Stimulated activated CD4-positive, alpha-beta T cell treated with anti-CD3 and anti-CD28 coated beads, Interleukin-15, amount 100 ng/mL, for 1 hour (primary cell): ENCODE measurements at places on chromosomes 6 and 20.

- no peak for DNase-seq
Measured at GRCh38 chr20:39897781-39898466, 791.1 kb downstream of the MAFB start.

DNA sequence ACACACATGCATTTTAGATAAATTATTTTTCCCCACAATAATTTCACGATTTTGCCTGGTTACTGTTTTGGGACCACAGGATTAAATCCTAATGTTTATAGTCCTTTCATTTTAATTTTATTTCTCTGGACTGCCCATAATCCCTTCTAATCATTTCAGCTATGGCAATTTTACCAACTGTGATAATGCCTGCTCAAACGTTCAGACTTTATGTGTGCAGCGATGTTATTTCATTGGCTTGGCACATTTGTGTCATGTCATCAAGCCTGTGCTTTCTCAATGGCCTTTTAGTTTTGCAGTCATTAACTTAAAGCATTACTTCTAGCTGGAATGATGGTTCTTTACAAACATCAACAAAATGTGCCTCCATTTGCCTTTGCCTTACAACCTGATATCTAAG, 140.6 kb upstream of the HSF2 start:
- no peak for DNase-seq

DNA sequence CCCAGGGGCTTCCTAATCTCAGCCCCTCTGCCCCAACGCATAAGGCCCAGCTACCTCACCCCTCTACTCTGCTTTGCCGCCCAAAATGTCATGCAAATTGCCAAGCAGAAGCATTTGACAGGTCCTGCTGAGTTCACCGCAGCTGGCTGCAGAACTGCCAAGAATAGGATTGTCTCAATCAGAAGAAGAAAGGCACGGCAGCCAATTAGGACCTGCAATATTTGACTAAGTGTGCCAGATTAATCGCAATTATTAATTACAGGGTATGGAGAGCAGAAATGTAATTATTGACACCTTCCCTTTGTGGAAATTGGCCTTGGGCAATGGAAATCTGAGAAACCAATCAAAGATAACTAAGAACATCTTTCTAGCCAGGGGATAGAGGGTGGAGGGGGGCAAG, 318.6 kb downstream of the LRFN2 start:
- DNase-seq, result no peak

GRCh38 chr6:88361298-88361697, 195.2 kb upstream of the CNR1 start:
- no peak for DNase-seq

DNA sequence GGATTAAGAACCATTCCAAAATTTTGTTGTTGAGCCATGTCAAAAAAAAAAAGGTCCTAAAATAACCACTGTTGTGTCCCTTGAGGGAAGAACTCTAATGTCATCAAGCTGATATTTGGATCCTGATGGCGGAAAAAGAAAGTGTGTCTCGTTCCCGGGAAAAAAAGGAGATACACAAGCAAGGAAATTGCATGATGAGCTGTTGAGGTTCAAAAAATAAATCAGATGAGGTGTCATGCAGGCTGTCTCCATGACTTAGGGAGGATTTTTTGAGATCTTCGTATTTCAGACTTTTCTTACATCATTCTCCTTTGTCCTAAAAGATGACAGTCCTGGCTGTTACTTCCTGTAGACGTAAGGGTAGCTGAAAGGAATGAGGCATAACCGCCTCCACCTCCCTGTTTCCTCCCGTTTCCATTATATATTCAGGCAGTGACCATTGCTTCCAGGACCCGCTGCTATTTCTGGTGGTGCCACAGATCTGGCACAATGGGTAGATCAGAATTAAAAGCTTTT, 117.3 kb upstream of the TNFAIP3 start:
- no peak for DNase-seq

DNA sequence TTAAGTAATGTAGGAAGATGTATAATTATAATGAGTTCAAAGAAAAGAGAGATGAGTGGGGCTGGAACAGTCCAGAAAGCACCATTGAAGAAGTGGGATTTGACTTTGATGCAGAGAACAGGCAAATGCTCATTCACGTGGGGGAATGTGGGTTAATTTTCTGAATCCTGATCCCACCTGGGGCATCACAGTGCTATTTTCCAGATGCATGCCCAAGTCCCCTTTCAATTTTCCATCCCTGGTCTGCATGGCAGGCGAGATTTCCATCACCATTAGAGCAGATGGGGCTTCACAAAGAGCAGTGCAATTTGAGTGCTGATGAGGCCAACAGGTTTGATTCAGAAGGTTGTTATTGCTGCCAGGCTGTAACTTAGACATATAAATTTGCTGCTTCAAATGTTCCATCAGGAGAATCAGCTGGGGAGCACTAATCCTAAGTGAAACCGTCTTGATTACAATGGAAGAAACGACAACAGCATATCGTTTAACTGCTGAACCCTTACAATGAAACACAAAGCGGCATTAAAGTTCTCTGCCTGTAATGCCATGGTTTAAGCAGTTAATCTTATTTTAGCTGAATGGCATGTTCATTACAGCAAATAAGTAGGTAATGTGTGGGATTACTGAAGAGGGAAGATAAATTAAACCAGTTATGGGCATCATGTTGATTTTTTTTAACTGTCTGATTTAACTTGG, 45.2 kb downstream of the OSTM1 start:
- DNase-seq, result no peak

DNA sequence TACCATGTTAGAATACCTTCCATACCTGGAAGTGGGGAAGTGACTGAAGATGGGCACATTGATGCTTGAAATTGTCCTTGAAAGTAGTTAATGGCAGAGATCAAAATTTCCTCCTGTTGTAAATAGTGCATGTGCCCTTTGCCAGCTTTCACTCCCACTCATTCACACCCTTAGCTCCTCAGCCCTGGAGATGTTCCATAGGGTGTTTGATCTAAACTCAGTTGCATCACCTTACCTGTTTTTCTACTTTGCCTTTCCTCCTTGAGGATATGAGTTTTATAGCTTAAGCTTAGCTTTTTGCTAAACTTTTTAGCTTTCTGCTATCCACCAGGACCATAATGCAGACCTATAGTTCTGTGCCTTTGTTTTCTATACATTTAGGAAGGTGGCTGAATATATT, 69.0 kb downstream of the CEP57L1 start:
- DNase-seq, result no peak

DNA sequence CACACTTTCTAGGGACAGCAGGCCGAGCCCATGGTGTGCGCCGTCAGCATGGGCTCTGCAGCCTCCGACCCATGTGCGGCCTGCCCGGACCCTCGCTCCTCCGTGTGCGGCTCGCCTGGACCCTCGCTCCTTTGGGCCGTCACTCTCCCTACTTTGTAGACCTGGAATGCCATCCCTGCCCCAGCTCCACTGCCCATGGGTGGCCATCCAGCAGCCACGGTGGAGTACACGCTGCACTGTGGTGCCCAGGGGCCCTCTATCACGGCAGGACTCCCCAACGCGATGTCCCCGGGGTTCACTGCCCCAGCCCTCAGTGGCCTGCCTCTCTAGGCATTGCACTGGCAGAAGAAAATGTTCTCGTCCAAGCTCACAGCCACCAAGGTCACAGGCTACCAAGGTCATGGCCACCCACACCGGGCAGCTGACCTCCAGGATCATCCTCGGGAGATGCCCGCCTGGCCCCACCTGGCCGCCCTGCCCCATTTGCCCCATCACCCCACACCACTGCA, 24.1 kb upstream of the MRGBP start:
- no peak for DNase-seq

DNA sequence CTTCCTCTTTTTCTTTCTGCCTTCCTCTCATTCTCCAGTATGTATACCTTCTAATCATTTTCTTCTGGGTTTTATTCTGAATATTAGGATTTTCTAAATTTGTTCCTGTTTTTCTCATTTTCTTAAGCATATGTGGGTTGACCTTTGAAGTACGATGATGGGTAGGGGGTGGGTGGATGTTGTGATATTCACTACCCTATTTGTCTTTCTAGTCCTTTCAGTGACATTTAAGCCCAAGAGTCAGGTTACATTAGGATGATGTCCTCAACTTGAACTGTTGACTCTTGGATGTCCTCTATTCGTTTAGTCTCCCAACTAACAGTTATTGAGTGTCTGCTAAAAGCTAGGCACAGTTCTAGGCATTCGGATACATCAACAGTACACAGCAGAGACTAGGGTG, 7.3 kb downstream of the ABT1 start:
- no peak for DNase-seq

DNA sequence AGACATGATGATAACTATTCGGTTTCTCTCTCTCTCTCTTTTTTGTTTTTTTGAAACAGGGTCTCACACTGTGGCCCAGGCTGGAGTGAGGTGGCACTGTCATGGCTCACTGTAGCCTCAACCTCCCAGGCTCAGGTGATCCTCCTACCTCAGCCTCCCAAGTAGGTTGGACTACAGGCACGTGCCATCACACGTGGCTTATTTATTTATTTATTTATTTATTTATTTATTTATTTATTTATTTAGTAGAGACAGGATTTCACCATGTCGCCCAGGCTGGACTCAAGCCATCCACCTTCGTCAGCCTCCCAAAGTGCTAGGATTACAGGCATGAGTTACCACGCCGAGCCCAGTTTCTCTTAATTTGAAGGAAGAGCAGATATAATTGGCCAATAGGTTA, 427.9 kb upstream of the JAG1 start:
- no peak for DNase-seq

DNA sequence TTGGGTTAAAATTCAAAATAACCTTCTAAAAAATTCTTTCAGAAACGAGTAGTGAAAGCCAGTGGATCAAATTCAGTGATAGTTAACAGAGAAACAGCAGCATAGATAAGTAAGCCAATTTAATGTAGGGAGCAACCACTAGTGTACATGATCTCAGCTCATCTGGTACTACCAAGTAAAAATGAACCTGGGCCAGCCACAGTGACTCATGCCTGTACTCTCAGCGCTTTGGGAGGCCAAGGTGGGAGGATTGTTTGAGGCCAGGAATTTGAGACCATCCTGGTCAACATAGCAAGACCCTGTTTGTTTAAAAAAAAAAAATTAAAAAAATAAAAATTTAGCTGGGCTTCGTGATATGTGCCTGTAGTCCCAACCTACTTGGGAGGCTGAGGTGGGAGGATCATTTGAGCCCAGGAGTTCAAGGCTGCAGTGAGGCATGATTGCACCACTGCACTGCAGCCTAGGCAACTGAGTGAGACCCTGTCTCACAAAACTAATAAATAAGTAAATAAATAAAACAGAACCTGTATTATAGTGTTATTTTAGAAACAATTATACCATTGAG, 32.4 kb downstream of the CBFA2T2 start:
- no peak for DNase-seq

DNA sequence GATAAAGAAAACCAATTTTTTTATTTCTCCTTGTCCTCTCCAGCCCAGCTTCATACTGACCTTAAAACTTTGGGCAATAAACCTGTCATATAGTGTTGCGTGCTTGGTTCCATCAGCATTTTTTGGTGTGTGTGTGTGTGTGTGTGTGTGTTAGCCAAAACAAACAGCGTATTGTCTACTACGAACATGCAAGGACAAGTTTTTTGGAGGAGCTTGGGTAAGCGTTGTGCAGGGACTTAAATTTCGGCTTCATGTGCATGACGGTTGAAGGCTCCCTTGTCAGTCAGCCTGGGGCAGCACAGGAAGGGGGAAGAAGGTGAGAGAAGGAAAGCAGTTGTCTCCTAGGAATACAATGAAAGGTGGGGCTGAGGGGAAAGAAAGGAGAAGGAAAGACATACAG, 62.0 kb upstream of the PAX1 start:
- no peak for DNase-seq

- DNase-seq, result no peak
Measured at GRCh38 chr6:142478117-142478516, 176.3 kb downstream of the ADGRG6 start.

DNA sequence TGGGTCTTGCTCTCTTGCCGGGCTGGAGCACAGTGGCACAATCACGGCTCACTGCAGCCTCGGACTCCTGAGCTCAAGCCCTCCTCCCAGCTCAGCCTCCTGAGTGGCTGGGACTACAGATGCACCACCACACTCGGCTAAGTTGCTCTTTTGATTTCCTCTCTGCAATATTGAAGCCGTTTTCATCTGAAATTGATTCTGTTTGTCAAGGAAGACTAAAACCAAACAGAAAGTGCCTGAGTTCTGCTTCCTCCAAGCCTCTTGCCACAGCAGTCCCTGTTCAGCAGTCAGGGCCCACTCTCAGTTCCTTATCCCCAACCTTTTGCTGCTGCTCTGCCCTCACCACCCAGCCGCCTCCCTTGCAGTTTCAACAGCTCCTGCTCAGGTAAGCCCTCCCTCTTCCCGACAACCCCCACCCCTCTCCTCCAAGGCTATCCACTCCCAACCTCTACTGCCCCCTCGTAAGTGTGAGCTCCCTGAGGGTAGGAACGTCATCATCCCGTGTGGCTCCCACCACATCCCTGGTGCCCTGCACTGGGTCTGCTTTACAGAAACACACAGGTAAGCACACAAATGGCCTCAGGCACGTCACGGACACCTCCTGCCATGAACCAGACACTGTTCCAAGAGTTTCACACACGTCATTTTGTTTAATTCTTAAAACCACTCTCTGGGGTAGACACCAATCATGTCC, 70.7 kb upstream of the TAB2 start:
- DNase-seq, result no peak

DNA sequence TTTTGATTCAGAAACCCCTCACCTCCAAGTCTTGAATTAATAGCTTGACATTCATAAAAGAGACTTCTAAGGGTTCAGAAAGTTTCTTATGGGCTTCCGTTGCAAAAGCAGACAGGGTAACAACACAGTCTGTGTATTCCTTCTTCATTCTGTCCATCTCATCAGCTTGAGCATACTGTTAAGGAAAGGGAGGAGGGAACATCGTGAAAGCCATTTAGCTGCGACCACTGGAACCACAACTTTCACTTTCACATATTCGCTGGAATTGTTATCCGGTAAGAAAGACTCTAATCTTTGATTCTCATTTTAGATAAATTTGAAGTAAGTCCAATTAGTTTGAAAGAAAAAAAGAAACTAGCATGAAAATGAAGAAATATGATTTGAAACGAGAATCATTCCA, 174.4 kb downstream of the SYNE1 start:
- no peak for DNase-seq

- DNase-seq, result no peak
Measured at GRCh38 chr20:38252292-38253288, 7.9 kb downstream of the KIAA1755 start.

GRCh38 chr20:34747479-34747878, 43.3 kb downstream of the TP53INP2 start:
- DNase-seq, result no peak

GRCh38 chr6:109458774-109459531, 3.4 kb upstream of the MICAL1 start:
- no peak for DNase-seq

GRCh38 chr20:59631751-59632540, 27.6 kb downstream of the PHACTR3 start:
- DNase-seq, result no peak

DNA sequence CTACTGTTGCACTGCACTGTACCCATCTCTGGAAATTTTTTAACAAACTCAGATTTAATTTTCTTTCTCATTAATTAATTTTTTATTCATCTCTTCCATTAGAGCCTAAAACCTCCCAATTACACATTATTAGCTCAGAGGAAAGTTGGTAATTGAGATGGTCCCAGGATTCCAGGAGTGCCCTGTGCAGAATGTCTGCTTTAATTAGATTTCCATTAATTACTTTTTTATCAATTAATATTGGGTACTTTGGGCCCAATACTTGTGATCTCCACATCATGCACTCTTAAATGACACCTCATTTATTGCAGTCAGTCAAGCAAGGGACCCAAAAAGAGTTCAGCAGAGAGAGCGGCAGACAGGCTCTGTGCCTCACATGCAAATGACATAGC, 232.0 kb downstream of the PTPRT start:
- DNase-seq, result no peak
